ENCODE measurements at places on chromosomes 4 and X.

GRCh38 chrX:95733426-95733825 is 951.2 kb upstream of the DIAPH2 start:
- DNase-seq, result no peak

GRCh38 chr4:82624819-82625218 is 63.0 kb upstream of the TMEM150C start:
- DNase-seq, result no peak

GRCh38 chrX:107008034-107008433 is 8.0 kb upstream of the MORC4 start:
- DNase-seq, result no peak

- no peak for DNase-seq
Measured at GRCh38 chr4:174403177-174403543, 119.1 kb downstream of the HPGD start.

DNA sequence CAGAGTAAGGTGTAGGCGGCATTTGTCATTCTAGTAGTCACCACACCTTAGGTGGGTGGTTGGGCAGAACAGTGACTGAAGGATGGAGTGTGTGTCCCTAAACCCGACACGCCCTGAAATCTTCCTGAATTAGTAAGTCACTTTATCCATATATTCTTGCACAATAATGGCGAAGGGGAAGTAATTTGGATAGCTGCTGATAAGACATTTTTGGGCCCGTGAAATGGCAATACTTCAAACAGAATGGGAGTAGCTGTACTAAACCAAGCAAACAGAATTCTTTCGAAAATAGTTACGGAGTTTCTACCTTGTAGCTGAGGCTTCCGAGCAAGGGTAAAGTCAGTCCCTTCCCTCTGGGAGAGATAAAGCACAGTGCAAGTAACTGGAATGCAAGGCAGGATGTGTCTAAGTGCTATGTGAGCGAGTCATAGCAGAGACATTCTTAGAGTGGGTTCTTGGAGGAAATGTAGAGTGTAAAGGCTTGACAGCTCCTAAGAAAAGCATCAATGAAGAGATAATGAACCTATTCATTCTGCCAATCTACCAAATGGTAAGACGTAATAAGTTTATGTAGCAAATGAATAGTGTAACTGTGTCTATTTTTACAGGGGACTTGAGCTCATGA is 72.8 kb downstream of the CLCN5 start:
- peak; percentile 80 for DNase-seq

GRCh38 chr4:47698837-47699236 is 139.0 kb downstream of the CORIN start:
- no peak for DNase-seq

DNA sequence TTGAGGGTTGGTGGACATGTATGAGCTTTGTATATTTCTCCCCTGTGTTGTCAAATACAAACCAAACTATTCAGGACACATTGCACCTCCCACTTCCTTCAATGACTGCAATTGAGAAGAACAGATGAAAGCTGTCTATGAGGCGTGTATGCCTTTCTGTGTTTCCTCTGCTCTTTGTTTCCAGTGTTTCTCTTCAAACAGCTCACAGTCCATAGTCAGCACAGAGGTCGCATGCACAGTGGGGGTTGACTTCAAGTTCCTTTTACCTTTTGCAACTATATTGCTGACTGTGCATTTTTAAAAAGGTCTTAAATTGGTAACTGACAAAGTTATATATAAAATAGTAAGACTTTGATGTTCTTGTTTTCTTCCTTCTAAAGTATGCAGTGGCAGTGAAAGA is 957.8 kb downstream of the C4orf33 start:
- no peak for DNase-seq

DNA sequence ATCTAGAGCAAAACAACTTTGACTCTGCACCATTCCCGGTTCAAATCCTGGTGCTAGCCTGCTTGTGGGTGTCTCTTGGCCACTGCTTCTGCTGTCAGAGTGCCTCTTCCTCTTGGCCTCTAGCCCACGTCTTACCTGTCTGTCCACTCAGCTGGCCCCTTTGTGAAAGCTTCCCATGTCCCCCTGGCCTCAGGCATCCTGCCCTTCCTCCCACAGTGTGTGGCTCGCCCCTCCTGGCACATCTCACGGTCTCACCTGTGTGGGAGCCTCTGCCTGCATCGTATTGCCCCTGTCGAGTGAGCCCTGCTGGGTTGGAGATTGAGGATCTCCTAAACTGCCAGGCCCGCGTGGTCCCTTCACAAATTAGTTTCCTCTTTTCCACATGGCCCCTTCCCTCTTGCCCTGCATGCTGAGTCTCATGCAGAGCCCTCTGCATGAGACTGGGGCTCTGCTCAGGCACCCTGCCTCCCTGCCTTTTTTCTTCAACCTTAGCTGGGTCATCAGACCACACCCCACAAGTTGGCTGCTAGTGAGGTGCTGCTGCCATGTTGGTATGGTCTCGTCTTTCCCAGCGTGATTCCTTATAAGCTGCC is 53.7 kb upstream of the TADA2B start:
- DNase-seq, result no peak

GRCh38 chrX:137999552-137999951 is 433.6 kb downstream of the ZIC3 start:
- DNase-seq, result no peak

DNA sequence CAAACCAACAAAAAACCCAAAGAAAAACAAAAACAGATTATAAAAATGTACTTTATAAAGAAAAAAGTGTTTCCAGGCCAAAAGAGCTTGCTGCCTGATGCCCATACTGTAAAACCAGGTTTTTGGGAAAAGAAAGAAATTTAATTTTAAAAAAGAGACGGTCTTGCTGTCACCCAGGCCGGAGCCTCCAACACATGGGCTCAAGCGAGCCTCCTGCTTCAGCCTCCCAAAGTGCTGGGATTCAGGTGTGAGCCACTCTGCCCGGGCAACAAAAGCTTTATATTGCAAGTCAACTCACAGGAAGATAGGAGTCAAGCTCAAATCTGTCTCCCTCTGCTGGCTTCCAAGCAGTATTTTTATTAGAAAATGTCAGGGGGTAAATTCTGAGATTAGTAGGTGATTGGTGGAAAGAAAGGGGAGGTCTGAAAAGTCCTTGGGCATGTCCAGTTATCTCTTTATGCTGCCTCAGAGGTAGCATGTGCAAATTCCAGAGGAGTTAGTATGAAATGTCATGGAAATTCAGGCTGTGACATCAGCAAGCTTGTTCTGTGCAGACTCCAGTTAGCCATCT is 39.4 kb downstream of the MGST2 start:
- DNase-seq, result peak; percentile 21

DNA sequence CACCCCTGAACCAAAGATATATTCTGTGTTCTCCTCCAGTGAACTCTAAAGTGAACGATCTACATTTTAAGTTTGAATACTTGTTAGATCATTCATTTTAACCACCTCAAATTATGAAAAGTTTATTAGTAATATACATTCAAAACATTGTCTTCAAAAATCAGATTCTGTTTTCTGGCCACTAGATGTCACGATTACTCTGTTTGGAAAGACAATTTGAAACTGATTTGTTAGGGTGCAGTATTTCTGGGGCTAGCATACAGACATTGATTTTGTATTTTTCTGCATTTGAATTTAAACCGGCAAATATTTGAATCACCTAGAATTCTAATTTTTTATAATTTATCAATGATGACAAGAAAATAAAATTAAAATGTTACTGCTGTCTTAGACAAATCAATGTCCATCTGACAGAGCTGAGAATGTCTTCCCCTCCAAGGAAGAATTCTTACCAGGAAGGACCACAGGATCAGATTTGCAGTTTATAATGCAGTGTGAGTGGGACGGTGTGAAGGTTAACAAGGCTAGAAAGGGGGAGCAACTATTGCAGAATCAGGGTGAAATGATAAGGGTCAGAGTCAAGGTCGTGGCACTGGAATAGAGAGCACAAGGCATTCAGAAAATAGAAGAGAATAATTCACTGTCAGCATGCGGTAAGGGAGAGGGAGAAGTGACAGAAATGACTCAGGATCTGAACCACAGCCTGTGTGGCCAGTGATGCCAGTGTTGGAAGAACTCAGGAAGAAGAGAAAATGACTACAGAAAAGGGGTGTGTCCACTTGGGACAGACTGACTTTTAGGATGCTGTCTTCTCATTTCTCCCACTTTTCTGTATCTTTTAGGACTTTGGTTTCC is 91.6 kb downstream of the ANXA10 start:
- peak; percentile 47 for DNase-seq

Data from EH (cell line).